Memory B cell (primary cell): ENCODE measurements at places on chromosomes 11 and 22.

DNA sequence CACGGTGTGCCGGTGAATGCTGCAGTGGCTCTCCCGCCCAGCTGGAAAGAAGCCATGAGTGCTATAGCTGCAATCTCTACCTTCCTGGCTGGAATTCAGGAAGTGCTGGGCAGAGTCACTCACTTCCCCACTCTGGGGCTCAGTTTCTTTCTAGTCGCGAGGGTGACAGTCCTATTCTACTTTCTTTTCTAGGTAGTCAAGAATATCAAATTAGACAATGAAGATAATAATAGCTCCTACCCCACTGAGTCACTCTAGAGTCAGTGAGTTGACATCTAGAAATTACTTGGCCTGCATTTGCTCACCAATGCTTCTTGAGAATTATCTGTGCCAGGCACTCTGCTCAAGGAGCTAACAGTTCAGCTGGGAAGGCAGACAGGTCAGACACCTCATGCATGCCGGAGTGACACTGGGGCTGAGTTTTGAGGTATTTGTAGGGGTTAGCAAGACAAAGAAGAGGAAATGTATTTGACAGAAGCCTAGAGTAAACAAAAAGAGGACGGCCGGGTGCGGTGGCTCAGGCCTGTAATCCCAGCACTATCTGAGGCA, 3.2 kb downstream of the CENPM start:
- DNase-seq: no peak

DNA sequence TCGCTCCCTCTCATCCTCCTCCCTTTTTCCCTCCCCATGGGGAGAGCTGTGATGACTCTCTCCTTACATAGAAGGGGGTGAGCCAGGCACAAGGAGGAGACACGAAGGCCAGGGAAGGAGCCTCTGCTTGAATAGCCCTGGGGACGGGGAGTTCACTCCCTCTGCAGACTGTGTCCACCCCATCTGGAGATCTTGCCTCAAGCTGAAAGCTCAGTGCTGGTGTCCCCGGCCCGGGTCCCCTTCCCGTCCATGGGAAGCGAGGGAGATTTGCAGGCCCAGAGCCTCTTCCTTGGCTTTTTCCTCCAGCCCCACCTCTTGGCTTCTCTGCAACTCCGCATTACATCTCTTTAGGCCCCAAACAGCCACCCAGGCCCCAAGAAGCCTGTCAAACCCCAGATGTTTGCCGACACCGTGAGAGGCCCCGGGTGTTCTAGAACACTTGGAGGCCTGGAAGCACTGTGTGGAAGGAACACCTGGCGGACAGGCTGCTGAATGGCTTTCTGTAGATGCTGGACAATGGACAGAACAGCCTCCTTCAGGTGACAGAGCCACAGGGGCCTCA, 32.3 kb downstream of the LINC01488 start:
- no peak for DNase-seq

GRCh38 chr11:61763930-61764605, 11.6 kb downstream of the MYRF start:
- no peak for DNase-seq

DNA sequence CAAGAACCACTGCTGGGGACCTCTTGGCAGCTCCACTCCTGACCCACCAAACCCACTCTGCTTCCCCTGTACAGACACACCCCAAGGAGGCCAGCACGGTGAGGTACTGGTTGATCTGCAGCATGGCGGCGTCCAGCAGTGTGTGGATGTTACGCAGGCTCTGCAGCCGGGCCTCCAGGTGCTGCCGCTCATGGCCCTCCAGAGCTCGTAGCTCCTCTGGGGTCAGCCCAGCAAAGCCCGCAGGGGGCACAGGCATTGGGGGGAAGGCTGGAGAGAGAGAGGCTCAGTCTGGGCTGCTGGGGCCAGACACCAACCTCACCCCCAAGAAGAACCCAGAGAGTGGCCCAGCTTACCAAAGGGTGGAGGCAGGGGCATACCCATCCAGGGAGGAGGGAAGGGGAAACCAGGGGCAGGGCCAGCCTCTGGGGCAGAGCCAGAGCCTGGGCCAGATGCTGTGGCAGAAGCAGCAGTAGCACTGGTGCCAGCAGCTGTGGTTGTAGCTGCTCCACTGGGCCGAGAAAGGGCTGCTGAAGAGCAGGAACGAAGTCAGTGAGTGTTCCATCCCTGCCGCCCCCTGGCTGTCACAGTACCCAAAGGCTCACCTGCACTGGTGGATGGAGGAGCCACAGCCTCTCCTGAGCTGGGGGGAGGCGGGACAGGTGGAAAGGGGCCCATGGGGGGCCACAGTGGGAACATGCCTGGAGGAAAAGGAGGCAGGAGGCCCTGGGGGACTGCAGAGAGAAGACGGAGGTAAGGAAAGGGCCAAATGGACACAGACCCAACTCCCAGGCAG, 4.5 kb downstream of the SYVN1 start:
- no peak for DNase-seq

DNA sequence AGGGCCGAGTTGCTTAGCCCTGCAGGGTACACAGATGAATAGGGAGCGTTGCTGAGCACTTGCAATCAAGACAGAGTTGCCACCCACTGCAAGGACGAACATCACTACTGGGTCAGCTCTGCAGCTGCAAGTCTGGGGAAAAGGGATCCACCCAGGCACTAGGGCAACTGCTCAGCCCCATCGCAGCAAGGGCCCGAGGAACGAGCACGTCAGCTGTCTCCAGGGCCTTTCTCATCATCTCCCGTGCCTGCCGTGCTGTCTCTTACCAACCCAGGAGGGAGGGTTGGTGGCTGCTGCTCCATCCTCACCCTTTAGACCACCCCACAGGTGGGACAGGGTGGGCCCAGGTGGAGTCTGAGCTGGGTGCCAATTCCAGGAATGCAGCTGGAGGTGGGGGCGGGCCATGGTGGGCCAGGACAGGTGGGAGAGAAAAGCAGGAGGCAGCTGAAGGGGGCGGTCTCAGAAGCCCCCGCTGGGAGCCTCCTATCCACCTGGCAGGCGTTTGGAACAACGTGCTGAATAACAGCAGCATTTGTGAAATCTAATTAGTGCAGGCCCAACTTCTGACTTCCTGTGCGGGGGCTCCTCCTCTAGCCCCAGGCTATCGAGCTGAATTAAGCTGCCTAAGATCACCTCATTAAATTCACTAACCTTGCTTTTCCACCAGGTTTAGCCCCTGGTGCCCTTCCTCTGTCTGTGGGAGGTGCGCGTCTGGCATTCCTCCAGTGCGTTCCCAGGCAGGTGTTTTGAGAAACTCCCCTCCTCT, 252.5 kb downstream of the ST3GAL4 start:
- no peak for DNase-seq
